ENCODE measurements at places on chromosomes 4 and X.

GRCh38 chr4:105936901-105937300 is 41.6 kb downstream of the NPNT start:
- DNase-seq, result no peak

DNA sequence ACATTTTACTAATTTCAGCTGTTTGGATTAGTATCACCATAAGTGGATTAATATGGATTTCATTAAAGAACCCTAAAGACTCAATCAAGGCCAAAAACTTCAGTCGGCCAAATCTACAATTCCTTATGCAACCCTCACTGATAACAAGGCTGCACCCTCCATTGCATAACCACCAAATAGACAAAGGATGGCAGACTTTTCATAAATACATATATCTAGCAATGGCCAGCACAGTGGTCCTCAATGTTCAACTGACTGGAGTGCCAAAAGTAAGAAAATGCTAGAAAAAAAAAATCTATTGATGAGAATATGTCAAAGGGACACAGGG is 46.6 kb downstream of the MID1IP1 start:
- no peak for DNase-seq

- no peak for DNase-seq
Observed at GRCh38 chr4:26784207-26784865, 76.3 kb upstream of the STIM2 start.

DNA sequence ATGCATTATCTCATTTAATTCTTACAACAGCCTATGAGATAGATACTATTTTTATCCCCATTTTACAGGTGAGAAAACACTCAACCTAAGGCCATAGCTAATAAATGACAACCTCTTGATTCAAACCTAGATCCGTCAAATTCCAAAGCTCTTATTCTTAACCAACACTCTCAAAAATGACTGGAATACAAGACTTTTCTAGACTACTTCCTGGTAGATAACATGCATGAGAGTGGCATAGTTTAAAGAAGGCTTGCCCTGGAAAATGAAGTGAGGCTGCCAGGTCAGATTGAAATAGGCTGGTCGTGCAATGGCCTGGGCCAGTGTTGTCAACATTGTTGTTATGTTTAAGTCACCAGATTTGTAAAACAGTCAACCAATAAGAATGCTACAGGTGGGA is 86.6 kb downstream of the DNAAF6 start:
- DNase-seq, result no peak

DNA sequence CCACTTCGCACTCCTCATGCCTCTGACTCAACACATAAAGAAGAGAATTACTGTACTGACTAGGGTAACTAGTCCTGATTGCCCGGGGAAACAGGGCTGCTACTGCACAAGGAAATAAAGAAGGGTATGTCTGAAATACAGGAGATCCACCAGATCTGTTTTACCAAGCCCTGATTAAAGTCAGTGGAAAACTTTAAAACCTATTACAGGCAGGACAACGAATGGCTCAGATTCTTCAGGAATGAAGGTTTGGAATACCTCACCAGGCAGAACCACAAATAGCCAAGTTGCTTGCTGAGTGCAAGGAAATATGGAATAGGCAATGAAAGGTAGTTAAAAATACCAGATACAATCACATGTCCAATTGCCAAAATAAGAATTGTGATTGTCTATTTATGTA is 17.3 kb downstream of the LAMTOR3 start:
- DNase-seq, result no peak

GRCh38 chrX:74119016-74119910 is 184.7 kb upstream of the ZCCHC13 start:
- peak; percentile 48 for DNase-seq

DNA sequence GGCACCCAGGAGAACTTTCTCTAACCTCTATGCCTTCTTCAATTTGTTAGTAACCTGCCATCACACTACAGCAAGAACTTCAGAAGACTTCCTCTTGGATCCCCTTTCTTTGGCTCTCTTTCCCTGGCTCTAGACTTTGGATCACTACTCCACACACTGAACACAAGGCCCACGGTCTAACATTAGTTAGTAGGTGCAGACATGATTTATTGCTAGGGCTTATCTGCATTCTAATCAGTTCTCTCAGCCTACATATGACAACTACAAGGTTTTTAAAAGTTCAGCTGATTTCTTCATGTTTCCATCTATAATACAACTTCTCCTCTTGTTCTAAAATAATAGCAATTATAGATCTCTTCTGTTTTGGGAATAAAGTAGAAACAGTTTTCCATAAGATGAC is 209.1 kb upstream of the ANXA10 start:
- DNase-seq, result no peak

DNA sequence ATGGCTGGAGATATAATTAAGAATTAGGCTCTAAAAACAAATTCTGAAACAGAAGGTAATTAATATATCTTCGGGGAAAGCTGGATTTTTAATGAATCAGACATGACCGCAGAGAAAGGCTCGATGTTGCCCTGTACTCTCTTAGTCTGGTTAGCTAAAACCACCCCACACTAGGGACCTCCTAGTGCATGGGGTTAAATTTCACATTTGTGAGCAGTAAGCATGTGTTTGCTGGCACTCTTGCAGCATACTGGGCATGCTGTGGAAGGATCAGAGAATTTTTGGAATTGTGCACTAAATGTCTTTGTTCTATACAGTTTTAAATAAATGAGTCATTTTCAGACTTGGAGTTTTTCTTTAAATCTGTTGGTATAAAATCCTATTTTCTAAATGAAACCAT is 475.6 kb upstream of the FTHL17 start:
- no peak for DNase-seq

GRCh38 chr4:142467088-142467487 is 379.0 kb downstream of the INPP4B start:
- no peak for DNase-seq

Data from AG08396 (cell line).